H9 (cell line): ENCODE measurements at places on chromosomes 12 and 14. TPM values are rescaled to one million over a fixed set of nuclear protein-coding genes. Genes with fewer than 3 reads are reported as not detected.

The PGF gene
- 2.3 and 2.8 TPM in 2 replicates for total RNA-seq

The TAS2R20 gene
- 0.88 and 1.3 TPM in 2 replicates for total RNA-seq

The PLEK2 gene
- total RNA-seq: not detected in 2 replicates

The PARP11 gene
- 11.3 and 12.7 TPM in 2 replicates for total RNA-seq

The CCDC196 gene
- not detected in 2 replicates for total RNA-seq

The ASIC1 gene
- total RNA-seq: 3.9 and 4.0 TPM in 2 replicates

The WIF1 gene
- 0.42 and 0.98 TPM in 2 replicates for total RNA-seq
